Stimulated activated CD8-positive, alpha-beta memory T cell treated with anti-CD3 and anti-CD28 coated beads, Interleukin-4, amount 100 ng/mL, for 1 hour (primary cell): ENCODE measurements at places on chromosomes 12 and 14.

DNA sequence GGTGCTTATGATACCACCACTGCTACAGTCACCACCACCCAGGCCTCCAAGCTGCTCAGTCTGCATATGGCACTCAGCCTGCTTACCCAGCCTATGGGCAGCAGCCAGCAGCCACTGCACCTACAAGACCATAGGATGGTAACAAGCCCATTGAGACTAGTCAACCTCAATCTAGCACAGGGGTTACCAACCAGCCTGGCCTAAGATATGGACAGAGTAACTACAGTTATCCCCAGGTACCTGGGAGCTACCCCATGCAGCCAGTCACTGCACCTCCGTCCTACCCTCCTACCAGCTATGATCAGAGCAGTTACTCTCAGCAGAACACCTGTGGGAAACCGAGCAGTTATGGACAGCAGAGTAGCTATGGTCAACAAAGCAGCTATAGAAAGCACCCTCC lies 55.1 kb downstream of the BRMS1L start:
- no peak for DNase-seq

DNA sequence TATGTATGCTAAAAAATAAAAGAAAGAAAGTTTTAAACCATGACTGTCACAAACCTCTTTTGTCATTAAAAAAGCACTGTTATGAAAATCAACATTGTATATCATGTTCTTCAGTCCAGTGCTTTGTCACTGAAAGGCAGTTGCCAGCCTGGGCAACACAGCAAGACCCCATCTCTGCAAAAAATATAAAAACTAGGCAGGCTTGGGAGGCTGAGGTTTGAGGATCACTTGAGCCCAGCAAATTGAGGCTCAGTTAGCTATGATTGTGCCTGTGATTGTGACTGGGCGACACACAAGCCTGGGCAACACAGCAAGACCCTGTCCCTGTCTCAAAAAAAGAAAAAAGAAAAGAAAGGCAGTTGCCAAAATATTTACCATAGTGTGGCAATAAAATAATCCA lies 102.7 kb upstream of the NAP1L1 start:
- DNase-seq, result no peak

DNA sequence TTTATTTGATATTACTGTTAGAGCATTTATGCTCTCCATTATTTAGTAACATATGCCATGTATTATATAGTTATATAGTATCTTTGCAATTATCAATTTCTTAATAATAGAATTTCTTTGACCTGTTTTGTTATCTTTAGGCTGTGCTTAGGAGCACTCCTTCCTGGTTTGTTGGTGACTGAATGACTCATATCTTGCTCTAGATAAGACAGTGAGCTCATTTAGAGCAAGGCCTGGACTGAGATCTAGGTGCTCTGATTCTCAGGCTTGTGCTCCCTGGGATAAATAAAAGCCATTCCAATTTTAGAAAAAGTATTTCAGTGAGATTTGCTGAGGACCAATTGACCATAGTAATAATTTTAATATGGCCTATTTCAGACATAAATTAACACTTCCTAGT lies 951.2 kb downstream of the FLRT2 start:
- no peak for DNase-seq

DNA sequence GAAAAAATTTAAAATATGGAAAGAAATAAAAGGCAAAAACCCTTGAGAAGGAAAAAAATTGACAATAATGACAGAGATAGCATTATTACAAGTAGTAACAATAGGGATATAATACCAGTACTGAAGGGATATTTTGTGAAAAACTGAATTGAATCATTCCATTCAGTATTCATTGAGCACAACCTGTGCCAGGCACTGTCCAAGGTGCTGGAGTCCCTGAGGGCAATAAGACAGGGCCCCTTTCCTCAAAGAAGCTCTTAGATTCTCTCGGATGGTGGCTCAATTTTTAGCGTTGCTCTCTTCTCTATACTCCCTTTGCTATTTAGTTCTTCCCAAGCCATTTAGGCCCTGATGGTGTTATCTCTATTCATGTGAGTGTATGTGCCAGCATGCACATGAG lies 34.3 kb upstream of the GAS2L3 start:
- no peak for DNase-seq

GRCh38 chr14:56379956-56380355 lies 199.6 kb upstream of the TMEM260 start:
- DNase-seq, result no peak

DNA sequence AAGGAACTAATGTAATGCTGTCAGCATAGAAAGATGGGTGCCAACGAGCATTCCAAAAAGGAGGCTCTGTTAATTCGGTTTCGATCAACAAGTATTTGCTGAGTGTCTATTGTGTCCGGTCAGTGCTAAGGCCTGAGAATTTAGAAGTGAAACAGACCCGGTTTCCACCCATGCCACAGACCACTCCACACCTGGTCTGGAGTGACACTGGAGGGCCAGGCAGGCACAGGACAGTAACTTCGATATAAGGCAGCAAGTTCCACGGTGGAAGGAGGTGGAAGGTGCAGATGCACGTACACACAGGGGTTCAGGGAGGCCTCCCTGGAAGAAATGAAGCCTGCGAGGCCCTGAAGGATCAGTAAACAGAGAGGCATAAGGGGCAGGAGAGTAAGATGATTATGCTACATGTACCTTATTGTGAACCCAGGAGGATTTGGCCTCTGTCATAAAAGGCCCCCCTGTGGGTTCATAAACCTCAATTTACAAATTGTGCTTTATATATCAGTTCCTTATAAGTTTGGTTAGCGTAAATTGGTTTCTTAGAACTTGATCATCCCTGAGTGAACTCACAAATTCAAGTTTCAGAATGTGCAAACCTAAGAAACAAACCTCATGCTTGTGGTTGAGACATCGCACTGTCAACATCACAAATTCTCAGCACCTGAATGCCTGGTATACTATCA lies 25.9 kb downstream of the SSH1 start:
- no peak for DNase-seq

DNA sequence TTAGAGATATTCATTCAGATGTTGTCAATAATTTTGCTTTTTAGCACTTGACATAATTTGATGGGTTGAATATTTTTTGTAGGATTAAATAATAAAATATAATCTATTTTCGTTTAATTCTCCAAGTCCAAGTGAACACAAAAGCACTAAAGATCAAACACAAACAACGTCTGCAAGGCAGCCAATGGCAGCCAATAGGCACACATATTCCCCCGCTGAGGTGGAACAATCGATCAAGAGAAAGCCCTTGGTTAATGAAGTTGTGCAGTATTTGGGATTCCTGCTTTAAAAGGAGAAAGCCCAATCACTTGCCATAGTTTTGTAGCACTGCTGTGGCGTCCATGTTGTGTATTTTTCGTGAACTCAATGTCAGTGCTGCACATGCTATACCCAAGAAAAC lies 1.5 kb downstream of the DHRS7 start:
- DNase-seq, result no peak

DNA sequence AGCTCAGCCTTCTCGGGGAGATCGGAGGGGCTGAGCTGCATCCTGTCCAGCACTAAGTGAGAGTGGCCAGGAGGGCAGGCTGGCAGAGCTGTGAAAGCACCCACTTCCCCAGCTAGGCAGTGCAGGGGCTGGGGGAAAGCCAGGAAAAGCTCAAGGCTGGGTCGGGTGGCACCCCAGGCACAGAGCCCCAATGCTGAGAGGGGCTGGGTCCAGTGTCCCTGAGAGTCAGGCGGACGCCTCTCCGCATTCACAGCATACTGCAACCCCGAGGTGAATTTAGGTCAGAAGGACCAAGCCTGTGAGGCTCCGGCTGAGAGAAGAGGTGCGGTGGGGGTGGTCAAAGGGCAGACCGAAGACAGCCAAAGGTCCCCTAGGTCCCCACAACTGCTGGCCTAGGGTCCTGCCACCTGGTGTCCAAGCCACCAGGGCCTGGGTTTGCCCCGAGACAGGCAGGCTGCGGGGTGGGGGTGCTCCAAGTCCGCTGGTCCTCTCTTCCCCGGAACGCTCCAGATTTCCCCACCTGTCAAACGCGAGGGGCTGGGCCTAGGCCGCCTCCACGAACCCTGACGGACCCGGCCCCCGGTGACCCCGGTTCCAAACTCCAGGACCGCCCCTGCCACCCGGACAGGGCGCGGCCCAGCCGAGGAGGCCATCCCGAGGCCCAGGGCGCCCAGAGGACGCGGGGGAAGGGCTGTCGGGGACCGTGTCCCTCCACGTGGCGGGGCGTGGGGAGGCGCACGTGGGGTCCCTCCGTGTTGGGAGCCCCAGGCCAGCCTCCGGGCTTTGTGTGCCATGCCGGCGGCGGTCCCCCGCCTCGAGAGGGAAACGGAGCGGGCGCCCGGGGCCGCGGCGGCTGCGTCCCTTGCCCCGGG lies 527 bp downstream of the CAMKK2 start:
- DNase-seq, result no peak
